ENCODE measurements at places on chromosomes 12 and 14.

DNA sequence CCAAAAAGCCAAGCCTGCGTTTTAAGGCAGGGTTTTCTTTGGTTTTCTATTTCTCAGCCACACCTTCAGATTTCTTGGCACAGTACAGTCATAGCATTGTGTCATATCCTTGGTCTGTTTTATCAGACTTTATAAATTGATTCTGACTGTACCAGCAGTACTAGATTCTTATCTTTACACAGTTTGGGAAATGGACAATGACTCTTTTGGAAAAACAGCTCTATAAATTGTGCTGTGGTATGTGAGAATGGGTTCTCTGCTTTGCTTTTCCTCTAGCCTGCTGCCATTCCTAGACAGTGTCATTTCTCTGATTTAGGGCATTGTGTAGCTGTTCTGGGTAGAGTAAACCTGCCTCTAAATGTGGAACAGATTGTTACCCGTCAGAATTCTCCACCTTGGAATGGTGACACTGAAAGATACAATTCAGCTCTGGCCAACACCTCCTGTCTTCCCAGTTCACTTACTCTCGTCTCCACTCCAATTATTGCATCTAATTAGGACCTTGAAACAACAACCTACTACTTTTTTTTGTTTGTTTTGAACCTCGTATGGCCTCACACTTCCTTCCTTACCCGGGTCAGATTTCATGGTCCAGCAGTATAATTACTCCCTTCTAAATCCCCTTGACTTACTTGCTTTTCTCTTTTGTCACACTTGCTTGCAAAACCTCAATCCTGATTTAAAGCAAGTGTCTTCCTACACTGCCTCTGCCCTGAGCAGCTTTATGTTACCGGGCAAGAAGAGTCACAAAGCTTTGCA, 226.3 kb downstream of the ERC1 start:
- DNase-seq, result no peak

GRCh38 chr14:51844081-51844881, 16.1 kb upstream of the GNG2 start:
- no peak for DNase-seq

DNA sequence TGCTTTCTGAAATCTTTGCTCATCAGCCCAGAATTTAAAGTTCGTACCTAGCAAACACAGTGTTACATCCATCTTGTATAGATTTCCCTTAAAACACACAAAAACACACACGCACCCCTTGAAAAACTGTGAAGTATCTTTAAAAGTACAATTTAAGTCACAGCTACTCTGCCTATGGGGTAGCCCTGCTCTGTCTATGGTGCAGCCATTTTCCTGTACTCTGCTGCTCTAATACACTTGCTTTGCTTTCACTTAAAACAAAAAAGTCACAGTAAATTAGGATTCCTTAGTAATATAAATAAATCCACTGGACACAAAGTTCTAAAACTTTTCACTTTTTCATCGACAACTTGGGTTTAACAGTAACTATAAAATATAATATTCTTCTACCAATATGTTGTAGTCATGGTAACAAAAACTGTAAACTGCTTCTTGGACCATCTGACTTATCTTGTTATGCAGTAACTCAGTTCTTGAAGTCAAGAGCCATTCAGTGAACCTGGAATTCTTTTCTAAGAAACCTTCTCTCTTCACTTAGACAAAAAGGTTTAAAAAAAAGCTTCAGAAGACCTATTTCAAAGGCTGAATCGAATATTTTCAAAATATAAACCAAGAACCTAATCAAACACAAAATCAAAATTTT, 63.5 kb downstream of the MED13L start:
- DNase-seq, result peak; percentile 21

- DNase-seq, result no peak
Observed at GRCh38 chr12:131141514-131141913, 187.8 kb downstream of the ADGRD1 start.

DNA sequence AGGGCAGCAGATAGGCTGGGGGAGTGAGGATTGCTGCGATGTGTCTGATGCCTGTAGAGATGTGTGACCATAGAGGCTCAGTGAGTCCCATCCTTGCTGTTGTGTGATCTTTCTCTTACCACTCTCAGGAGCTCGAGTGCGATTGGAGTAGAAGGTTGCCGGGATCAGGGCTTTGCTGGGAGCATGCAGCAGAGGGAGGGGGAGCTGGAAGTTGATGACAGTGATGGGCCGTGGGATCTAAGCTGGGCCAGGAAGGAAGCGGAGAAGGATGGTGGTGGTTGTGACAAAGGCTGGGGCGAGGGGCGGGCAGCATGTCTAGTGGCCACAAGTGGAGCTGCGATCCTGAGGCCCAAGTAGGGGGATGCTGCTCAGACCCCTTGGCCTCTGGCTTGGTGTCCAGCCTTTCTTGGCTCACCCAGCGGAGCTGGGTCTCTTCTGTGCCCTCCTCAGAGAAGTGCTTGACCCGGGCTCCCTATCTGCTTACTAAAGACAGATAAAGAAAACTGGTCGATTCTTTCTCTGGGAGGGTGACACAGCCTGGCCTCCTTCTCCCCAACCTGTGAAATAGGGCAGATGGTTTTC, 66.2 kb downstream of the PRMT8 start:
- DNase-seq, result no peak

GRCh38 chr12:120955232-120955631, 23.1 kb upstream of the HNF1A start:
- DNase-seq, result no peak

DNA sequence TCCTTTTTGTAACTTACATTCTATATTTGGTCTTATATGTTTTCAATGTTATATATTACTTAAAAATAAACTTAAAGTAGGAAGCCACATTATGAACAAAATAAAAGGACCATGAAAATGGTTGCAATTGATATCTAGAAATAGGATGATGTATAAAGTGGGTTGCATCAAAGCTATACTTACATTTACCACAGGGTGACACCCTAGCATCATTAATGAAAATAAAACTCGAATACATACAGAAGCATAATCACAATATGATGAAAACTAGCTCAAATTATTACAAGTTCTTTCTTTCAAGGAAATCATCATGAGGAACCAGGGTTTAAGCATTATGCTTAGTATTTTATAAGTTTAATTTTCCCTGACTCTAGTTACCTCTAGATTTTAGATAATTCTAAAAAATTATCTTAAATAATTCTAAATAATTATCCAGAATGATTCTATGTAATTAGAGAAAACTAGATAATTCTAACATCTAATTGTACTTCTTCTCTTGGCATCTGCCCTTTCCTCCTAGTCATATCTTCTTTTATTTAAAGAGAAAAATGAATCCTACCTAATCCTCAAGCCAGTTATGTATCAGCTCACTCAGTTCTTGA, 31.2 kb downstream of the TAS2R7 start:
- peak; percentile 38 for DNase-seq

- no peak for DNase-seq
Observed at GRCh38 chr12:11722071-11722470, 72.6 kb downstream of the ETV6 start.

- DNase-seq, result no peak
Observed at GRCh38 chr12:106301241-106301610, 1.3 kb upstream of the TCP11L2 start.

- no peak for DNase-seq
Observed at GRCh38 chr12:119071638-119072231, 90.4 kb downstream of the SRRM4 start.

GRCh38 chr14:64620910-64621309, 71.1 kb downstream of the PPP1R36 start:
- no peak for DNase-seq

DNA sequence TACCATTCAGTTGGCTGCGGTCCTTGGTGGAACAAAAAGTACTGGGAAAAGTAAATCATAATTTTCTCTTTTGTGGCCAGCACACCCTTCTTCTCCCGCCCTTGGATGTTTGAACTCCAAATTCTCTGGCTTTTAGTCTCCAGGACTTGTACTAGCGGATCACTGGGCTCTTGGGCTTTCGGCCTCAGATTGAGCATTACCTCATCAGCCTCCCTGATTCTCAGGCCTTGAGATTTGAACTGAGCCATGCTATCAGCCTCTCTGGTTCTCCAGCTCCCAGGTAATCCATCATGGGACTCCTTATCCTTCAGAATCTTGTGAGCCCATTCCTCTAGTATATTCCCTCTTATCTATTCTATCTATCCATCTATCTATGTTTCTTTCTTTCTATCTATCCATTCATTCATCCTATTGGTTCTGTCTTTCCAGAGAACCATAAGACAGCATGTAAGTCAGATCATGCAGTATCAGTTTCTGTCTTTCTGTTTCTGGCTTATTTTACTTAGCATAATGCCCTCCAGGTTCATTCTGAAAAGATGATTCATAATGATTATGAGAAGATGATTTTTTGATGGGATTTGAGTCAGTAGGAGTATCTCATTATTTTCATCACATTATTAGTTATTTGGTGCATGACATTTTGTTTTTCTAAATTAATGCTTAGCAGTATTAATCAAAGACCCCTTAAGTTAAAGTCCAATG, 814.9 kb downstream of the LRFN5 start:
- DNase-seq, result no peak

GRCh38 chr14:77305696-77306095, 15.0 kb downstream of the POMT2 start:
- no peak for DNase-seq

Measured in DMS79 treated with DMSO at 0.1 percent for 48 hours (cell line).